ENCODE measurements at places on chromosomes 3 and 15.

DNA sequence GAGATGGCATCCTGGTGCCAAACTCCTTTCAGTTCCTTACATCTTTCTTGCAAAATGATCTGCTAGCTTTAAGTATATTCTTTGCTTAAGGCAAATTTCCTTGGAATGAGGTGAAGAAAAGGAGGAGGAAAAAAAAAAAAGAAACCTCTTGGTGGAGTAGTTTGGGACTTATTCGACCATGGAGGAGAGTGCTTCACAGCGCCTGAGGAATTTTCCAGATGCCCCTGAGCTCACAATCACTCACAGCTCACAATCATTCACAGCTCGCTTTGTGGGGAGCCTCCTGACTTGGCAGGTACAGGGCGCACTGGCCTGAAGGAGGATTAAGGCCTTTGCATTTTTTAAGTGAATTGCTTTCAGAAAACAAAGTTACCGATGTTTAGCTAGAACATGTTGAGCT, 53.9 kb downstream of the BOC start:
- DNase-seq = no peak

DNA sequence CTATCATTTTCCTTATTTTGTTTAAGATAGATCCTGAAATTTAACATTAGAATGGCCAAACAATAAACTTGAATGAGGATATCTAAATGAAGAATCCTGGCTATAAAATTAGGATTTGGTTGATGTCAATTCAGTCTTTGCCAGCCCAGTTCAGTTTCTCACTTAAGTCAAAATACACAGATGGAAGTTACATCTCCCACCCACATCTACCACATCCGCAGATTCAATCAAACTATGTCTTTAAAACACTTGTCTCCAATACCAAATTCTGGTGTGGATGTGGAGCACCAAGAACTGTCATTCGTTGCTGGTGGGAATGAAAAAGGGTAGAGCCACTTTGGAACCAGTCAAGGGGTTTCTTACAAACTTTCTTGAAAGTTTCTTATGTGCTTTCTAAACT, 18.2 kb downstream of the CBLB start:
- no peak for DNase-seq

DNA sequence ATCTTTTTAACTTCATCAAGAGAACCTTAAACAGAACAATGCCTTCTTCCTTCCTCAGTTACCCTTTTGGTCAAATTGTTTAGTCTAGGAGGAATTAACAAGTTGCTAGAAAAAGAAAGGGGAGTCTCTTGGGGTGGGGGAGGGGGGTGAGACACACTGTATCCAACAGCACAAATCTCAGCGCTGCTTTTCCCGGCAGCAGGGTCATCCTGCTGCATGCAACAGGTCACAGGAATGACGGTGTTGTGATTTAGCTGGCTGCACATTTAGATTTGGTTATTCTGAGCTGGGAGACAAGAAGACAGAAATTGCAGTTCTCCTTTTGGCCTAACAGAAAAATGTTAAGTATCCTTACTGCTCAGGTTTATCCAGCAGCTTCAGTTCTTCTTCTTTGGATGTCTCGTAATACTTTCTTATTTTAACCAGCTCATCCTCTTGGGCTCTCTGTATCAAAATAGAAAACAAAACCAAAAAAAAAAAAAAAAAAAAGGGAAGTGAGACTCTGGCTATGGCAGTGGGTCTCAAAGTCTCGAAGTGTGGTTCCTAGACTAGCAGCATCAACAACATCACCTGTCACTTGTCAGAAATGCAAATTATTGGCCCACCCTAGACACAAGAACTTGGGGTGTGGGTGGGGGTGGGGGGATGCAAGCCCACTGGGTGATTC, 190.5 kb downstream of the GREM1 start:
- no peak for DNase-seq

- DNase-seq = peak; percentile 14
Observed at GRCh38 chr15:66603301-66604179, 37.7 kb upstream of the LCTL start.

GRCh38 chr3:58324391-58325390, 8.0 kb upstream of the PXK start:
- no peak for DNase-seq

DNA sequence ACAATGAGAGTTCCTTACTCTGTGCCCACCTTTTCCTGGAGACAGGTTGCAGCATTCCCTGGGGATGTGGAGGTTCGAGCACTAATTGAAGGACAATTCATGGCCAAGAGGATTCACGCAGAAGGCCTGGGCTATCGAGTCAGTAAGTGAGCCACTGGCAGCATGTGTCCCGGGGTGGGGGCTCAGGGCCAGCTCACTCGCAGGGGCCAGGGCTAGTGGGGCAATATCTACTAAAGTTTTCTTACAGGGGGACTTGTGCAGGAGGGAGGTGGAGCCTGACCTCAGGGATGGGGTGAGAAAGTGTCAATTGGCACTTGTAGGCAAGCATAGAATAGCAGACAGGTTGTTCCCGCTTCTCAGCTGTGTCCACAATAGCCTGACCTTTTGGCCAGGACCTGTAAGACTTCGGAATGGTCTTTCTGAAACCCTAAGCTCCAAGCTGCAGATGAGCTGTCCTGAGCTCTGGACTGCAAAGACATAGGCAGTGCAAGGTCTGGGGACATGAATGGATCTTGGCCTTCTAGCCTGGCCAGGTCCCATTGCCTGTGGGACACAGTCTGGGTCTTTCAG, 32.7 kb downstream of the XYLB start:
- no peak for DNase-seq

DNA sequence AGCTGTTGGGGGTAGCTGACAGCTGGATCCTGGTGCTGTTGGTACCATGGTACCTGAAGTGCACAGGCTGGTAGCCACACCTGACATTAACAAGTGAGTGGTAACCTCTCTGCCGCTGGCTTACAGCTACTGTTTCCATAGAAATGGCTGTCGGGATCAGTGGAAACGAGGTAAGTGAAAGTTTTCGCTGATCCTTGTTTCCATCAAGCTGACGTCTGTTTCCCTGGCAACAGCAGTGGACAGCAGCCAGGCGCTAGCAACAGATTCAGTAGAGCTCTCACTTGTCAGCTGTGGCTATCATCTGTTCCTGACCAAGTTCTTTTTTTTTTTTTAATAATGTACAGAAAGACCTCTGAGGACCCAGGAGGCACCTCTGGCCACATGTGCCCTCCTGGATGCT, 166.2 kb downstream of the CHDH start:
- DNase-seq = no peak

DNA sequence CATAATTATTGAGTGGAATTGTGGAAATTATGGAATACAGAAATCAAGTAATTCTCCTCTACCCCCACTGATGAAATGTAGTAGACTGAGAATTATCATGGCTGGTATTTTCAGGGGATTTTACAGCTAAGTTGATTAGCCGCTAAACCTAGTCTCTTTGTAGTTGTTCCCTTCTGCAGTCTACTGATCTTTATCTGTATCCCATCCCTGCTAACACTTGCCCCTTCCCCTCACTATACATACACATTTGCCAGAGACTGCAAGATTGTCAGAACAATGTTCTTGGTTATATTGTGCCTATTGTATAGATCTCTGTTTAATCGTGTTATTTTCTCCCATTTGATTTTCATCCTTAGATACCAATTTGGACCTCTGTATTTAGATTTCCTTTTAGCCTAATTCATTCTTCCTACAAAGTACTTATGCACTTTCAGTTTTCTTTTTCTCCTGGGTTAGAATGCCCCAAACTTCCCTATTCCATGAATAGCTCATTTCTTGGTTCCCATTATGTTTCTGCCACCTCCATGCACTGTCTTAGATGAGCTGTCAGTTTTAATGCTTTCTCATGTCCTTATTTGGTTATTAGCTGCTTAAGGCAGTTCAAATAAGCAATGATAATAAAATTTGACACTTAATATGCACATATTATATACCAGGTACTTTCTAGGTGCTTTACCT, 86.9 kb downstream of the CDIN1 start:
- no peak for DNase-seq

DNA sequence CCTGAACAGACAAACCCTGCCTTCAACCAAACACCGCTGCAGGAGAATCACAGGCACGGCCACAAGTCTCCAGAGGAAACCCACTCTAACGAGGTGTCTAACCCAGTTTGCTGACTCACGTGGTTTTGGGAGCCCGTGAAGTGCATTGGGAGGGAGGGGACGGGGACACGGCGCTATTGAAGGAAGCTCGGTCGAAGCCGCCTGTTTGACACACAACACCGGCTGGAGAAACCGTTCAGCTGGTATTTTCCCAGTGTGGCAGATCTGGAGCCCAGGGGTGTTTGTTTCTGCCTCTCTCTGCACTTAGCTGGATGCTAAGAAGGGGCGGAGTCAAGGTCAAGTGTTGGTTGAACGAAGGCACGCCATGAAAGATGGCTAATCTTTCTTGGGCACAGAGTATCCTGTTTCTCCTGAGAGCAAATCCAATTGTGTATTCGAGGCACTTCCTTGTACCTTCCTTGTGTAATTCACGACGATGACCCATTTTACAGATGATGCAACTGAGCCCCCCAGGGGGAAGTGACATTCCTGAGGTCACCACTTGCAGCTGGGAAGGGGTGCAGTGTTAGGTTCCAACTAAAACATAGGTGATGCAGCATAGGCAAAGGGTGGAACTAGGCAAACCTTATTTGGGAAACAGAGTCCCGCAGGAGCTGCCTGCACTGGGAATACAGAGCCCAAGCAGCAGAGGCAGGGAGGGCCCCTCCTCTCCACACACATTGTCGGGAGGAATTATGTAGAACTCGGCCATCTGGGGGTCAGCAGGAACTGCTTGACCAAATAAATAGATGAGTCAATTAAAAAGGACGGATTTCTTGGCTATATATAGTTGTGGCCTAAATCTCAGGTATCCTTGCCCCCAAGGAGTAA, 22.5 kb downstream of the SLC6A6 start:
- DNase-seq = no peak

GRCh38 chr15:98785807-98786621, 137.7 kb downstream of the IGF1R start:
- DNase-seq = no peak

- DNase-seq = no peak
Observed at GRCh38 chr3:27714692-27715453, 7.2 kb downstream of the EOMES start.

GRCh38 chr15:90685591-90686434, 31.3 kb upstream of the BLM start:
- no peak for DNase-seq

GRCh38 chr3:106589311-106589942, 720.6 kb upstream of the CBLB start:
- no peak for DNase-seq

DNA sequence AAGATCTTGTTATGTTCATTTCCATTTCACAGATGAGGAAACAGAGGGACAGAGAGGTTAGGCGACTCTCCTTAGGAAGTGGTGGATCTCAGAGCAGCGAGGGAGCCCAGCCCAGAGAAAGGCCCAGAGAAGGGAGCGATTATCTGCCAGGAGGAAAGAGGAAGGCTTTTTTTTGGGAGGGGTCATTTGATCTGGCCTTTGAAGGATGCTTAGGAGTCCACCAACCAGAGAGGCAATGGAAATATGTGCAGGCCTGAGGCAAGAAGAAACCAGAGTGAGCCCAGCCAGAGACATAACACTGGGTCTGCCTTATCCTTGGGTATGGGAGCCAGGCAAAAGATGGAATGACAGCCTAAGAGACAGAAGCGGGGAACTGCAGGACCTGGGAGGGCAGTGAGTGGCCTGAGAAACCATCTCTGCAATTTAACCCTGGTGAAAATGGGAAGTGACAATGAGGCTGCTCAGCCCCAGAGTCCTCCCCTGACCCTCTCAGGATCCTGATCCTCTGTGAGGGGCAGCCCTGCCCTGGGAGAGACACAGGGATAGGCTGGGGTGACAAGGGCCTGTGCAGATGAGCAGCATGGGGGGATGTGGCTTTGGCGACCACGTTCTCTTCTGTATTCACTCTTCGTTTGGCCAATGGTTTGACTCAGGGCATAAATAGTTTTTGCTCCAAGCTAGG, 163.2 kb downstream of the WNT7A start:
- no peak for DNase-seq

GRCh38 chr15:28106294-28107110, 7.4 kb upstream of the OCA2 start:
- DNase-seq = no peak

DNA sequence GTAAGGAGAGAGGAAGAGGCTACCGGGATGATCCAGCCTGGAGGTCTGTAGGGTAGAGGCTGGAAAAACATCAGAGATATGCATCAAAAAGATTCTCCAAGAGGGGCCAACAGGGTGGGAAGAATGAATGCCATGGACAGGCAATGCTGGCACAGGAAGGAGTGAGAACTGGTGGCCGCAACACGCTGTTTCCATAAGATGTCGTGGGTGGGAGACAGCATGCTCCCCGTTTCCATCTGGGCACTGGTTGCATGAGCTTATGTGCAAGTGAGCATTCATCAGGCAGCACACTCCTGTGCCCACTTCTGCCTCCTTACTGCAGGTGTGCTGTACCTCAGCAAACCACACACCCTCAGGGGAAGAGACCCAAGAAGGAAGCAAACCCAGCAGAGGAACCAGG, 59.4 kb downstream of the GABRB3 start:
- DNase-seq = no peak

- DNase-seq = no peak
Observed at GRCh38 chr15:76866716-76867321, 38.3 kb downstream of the SCAPER start.

GRCh38 chr3:139307601-139308555, 35.9 kb upstream of the MRPS22 start:
- no peak for DNase-seq

- DNase-seq = no peak
Observed at GRCh38 chr15:74696398-74696729, 540 bp upstream of the EDC3 start.

DNA sequence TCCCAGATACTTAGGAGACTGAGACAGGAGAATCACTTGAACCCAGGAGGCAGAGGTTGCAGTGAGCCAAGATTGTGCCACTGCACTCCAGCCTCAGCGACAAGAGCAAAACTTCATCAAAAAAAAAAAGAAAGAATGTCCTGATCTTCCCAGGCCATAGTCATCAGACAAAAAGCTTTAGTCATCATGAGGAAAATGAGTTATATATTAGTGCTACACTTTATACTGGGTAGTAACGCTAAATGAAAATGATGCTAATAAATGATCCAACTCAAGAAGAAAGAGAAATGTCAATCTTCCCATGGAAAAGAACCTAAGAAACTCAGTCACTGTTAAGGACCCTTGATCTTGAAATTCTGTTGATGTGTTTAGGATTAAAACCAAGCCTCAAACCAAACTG, 26.3 kb upstream of the TRIM59 start:
- no peak for DNase-seq

DNA sequence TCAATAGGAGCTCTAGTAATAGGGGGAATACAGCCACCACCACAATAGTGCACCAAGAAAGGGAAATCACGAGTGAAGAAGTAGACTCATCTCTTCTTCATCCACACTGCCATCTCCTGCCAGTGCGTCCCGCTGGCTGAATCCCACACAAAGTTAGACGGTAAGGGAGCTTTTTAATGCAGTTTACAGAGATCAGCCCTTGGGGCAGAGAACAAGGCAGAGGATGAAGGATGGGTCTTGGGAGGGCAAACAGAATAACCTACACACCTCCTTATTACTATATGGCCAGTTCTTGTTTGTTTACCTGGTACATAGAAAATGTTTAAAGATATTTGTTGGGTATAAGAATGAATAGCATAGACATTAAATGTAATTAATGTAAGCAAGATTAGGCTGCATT, 11.0 kb upstream of the DPH6 start:
- no peak for DNase-seq
